ENCODE measurements at places on chromosomes 1 and 21.

DNA sequence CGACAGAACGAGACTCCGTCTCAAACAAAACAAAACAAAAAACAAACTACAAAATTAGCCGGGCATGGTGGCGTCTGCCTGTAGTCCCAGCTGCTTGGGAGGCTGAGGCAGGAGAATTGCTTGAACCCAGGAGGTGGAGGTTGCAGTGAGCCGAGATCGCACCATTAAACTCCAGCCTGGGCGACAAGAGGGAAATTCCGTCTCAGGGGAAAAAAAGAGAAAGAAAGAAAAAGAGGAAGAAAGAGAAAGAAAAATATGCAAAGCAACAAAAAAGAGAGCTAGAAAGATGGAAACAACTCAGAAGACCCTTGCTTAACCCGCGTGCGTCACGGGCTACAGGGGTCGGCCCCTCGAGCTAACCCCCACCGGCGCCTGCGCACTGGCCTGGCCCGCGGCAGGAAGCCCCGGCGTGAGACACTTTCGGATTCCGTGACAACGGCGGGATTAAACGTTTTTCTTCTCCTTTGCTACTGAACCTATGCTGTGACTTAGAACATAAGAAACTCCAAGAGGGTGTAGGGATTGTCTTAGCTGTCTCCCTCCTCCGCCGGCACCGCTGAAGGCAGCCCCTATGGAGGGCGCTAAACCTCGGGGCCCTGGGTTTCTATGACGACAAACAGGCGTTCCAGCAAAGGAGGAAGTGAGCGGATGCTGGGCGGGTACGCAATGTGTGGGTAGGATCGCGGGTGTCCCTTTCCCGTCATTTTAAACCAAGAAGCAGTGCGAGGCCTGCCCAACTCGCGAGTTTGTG lies at the start of gene AXDND1:
Gene AXDND1 (plus strand): TSS at position 630 of the 751 bp plus-strand sequence. CDS start 539 bp downstream, outside the sequence.
- peak; percentile 94 for DNase-seq

DNA sequence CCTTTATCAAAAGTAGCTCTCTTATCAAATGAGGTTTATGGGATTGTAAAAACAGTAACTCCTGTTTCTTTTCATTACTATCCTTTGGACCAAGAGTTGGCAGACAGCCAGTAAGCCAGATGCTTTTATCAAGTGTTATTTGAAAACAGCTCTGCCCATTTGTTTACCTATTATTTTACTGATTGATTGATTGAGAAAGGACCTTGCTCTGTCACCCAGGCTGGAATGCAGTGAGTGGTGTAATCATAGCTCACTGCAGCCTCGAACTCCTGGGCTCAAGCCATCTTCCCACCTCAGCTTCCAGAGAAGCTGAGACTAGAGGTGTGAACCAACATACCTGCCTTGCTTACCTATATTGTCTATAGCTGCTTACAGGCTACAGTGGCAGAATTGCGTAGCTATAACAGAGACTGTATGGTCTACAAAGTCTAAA lies 3.6 kb downstream of the PRKAB2 start:
- DNase-seq: no peak

- no peak for DNase-seq
These were observed 39.0 kb downstream of the TNFRSF8 start for GRCh38 chr1:12102066-12102465.

DNA sequence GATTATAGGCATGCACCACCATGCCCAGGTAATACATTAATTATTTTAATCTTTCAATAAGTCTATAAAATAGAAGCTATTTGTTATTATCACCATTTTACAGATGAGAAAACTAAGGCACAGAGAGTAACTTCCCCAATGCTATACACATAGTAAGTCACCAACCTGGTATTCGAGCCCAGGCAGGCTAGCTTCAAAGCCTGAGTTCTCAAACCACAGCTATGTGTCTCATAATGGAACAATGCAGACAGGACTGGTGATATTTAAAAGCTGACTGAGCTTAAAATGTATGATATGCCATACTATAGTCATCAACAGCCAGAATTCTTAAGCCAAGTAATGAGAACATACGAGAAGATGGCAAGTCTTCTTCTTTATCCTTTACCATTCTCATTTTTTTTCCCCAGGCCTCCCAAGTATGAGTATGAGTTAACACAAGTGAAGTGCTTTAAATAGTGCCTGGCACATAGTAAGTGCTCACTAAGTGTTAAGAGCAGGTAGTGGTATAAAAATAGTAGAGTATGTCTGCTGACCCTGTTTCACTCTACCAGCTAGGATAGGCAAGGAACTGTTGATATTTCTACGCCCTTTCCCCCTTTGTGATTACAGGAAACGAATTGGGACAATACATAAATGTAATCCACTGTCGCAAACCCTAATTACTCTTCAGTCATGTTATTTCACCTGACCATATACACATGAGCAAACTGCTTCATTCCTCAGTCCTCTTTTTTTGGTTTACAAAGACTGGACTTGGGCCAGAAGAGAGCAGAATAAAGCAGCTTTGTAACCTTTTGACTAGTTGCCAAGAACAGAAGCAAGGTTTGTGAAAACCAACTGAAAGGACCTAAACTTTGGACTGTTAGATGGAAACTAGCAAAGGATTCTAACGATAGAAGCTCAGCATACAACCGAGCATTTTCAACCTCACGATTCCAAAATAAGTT lies 9.5 kb downstream of the EYA3 start:
- no peak for DNase-seq

DNA sequence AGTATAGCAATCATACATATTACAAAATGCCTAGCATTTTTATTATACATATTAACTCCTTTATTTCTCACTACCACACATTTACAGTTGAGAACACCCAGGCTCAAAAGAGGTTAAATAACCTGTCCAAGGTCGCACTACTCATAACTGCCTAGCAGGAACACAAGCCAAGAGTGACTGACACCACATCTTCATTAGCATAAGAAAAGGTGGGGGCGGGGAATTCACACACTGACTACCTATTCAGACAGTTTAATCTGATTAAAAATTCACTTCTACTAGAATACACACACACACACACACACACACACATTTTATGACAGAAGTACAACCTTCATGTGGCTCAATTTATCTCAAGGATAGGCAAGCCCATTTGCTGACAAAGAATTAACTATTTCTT lies 77.8 kb upstream of the CACHD1 start:
- no peak for DNase-seq

DNA sequence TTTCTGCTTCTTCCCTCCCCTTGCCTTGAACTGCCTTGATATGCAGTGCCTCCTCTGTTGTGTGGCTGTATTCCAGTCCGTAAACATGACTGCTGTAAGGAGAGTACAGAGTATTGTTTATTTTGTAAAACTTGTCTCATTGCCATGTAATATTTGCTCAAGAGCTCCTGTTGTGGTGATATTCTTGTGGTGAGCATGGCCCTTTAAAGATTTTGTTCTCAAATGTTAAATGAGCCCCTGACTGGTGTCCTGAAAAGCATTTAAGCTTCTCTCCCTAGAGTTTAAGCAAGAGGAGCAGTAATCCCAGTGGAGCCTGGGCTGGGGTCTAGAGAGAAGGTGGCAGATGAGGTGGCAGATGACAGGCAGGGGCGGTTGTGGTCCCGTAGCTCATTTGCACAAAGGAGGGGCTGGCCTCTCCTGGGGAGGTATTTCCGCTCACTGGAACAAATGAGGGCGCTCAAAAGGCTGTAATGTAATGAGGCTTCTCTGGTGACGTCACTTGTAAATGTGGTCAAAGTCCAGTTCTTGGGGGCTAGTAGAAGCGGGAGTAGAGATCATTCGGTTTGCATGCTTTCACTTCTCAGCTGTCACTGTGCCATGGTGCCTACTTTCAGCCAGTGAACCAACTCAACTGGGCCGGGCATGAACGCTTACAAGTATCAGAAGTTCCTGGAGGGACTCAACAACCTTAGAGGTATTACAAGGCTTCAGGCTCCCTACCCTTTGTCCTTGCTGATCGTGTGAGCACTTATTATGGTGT lies 46.0 kb upstream of the MACF1 start:
- DNase-seq: no peak

GRCh38 chr1:223683586-223684487 lies 18.3 kb upstream of the CAPN8 start:
- DNase-seq: peak; percentile 64

- DNase-seq: no peak
These were observed 9.7 kb upstream of the KIRREL1 start for GRCh38 chr1:157983787-157984186.

DNA sequence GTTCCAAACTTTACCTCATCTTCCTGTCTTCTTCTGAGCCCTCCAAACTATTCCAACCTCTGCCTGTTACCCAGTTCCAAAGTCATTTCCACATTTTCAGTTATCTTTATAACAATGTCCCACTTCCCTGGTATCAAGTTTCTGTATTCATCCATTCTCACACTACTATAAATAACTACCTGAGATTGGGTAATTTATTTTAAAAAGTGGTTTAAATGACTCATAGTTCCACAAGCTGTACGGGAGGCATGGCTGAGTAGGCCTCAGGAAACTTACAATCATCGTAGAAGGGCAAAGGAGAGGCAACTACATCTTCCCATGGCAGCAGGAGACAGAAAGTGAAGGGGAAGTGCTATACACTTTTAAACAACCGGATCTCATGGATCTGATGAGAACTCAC lies 428.5 kb upstream of the RGS18 start:
- DNase-seq: no peak

DNA sequence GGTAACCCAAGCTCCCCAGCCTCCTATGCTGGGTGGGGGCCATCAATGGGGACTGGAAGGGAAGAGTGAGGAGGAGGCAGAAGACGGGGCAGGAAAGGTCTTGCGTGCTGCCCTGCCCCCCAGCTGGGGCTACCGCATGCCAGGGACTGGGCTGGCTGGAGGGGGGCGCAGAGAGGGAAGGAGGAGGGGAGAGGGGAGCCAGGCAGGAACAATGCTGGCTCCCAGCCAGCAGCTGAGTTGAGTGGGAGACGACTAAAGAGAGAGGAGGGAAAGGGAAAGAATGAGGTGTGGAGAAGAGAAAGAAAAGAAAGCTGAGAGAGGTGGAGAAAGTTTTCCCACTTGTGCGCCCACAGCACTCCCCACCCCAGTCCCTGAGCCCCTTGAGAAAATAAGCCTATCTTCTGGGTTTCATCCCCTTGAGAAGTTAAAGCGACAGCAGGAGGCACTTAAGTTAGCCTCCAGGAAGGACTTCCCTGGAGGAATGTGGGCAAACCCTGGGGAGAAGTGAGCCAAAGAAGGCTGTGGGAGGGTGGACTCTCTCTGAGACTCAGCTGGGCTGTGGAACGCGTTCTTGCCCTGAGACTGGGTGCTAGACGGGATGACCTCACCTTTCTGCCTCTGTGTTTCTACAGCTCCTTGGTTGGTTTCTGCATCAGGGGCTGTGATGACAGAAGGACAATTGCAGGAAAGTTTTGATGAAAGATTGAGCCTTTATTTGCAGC lies 12.9 kb upstream of the NES start:
- DNase-seq: no peak

- no peak for DNase-seq
These were observed 29.5 kb upstream of the TTC4 start for GRCh38 chr1:54686155-54686554.

- no peak for DNase-seq
These were observed 14.9 kb downstream of the STX12 start for GRCh38 chr1:27787895-27788294.

DNA sequence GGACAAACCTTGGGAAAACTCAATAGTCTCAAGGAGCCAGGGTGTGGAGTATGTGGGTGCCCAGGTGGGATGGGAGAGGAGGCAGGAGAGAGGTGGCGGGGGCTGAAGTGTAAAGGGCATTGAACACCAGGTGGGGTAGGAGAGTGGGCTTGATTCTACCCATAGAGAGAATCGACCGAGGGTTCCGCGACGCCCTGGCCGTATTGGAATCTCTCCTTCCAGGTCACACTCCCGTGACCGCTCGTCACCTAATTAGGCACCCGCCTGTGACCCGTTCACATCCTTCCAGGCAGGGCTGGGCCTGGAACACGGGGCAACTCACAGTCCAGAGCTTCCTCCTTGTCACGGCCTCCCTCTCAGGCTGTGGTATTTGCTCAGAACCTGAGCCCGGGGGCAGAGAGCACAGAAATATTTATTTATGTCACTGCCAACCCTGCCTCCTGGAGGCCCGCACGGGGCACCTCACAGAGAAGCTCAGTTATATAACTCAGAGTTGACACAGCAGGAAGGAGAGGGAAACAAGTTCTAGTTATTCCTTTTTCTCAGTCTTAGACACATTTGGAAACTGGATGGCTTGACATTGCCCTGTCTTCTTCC lies 12.0 kb downstream of the NCMAP start:
- no peak for DNase-seq

DNA sequence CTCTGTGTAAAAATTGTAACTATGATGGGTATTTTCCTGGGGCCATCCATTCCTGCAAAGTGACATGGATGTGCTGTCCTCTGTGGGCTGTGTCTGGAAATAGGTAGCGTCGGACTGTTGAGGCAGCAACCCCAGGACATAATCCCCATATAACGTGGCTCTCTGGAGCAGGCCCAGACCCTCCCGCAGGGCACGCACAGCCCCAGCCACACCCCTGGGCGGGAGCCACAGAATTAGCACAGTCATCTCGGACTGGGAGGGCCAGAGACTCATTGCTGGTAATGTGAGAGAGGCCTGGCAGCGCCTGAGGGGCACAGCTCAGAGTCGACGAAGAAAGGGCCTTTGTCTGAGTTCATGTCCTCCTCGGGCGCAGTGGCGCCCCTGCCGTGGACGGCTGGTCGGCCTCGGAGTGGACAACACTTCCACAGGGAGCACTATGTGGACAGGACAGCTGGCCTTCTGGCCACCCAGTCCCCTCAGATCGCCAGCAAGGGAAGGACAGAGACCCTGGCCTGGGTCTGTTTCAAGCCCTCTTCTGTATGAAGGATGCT lies 20.1 kb downstream of the SIM2 start:
- no peak for DNase-seq

DNA sequence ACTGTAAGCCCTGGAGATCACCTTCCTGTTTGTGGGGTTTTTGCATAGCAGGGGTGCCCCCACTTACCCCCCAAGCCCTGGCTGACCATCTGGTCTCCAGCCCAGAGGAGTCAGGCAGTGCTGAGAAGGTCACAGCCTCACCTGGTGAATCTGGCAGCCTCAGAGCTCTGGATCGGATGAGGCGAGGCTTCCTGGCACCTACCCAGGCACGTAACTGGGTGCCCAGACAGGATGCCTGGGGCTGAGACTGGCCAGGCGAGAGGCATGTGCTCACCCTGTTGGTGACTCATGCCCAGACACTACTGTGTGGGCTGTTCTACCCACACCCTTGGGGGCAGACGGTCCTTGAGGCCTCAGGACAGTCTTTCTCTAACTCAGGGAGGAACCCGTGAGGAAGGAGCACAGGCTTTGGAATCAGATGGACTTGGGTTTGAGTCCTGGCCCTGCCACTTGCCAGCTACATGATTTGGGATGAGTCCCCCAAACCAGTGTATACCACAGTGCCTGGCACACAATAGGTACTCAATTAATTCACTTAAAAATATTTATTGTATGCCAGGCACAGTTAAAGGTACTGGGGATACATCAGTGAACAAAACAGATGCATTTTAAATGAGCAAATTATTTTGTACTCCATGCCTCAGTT lies 15.1 kb upstream of the PADI3 start:
- no peak for DNase-seq

GRCh38 chr1:64508629-64509028 lies 38.7 kb downstream of the CACHD1 start:
- DNase-seq: no peak

DNA sequence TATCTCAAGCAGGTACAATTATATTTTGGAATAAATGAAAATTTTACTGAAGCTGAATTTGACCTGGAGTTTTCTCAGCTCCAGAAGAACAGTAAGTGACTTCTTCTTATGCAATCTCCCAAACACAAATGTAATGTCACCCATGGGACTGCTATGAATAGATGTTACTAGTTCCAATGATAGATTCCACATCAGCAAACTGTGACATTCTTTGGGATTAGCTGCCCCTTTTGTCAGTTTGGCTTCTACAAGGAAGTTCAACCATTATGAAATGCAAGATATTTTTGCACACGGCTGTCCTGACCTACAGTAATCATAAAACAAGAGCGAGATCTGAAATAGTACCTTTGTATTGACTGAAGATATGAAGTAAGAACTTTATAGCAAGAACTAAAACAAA lies 27.8 kb upstream of the TSNAX start:
- DNase-seq: no peak

Data from CD4-positive, alpha-beta T cell treated with Interleukin-17A for 1 hour (primary cell).